Fibroblast of lung (primary cell): ENCODE measurements at places on chromosomes 1 and 21.

DNA sequence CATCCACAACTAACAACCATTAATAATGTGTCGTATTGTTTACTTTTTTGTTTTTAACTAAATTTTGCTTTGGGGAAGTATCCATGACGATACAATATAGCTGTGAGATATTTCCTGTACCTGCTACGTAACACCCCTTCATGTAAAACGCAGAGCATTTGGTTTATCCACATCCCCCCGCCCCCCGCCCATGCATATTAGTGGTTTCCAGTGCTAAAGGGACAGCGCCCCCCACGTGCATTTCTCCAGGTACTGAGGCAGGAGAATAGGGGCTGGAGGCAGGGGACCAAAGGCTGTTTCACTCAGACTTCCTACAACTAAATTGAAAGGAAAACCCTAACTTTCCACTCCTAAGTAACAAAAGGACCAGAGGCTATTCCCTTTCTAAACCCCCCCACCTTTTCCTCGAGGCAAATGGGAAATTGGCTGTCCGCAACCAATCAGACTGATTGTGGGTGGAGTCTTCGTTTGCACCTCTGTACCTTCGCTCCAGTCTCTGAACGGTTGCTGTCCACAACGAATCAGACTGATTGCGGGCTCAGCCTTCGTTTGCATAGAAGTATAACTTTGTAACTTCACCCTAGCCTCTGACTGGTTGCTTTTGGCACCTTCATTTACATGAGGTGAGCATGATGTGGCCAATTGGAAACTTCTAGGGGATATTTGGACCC, 12.2 kb upstream of the RIPK4 start:
- no peaks in the 10 kb centered on the region for H3K36me3 ChIP-seq
- H3K27me3 ChIP-seq = peaks cover 27% of the 10 kb centered on the region
- no peak for DNase-seq

DNA sequence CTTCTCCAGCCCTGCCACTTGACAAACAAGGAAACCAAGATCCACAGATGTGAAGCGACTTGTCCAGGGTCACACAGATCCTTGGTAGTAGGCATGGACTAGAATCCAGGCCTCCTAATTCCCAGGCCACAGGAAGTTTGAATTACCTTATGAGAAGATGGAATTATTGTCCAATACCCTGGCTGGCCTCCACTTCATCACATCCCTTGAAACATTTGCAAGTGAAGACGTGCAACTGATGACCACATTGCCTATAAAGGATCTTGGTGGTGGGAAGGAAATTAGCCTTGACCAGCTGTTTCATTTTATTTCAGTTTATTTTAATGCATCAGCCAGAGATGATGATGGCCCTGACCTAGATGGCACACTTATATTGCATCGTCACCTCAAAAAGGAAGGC, 165.8 kb upstream of the CAMK1G start:
- no peak for DNase-seq
- no peaks in the 10 kb centered on the region for H3K36me3 ChIP-seq
- no peaks in the 10 kb centered on the region for H3K27me3 ChIP-seq
- no peaks in the 10 kb centered on the region for H3K4me1 ChIP-seq
- H3K4me3 ChIP-seq = no peak overlapping the region

- H3K27me3 ChIP-seq = no peaks in the 10 kb centered on the region
- no peak overlapping the region for H3K27ac ChIP-seq
- no peaks in the 10 kb centered on the region for H3K4me1 ChIP-seq
Observed at GRCh38 chr1:37244083-37244480, 209.8 kb upstream of the GRIK3 start.

GRCh38 chr21:23131177-23131576, 2133.0 kb downstream of the NCAM2 start:
- H3K4me1 ChIP-seq = no peaks in the 10 kb centered on the region
- H3K27me3 ChIP-seq = no peaks in the 10 kb centered on the region
- no peak for DNase-seq
- H3K36me3 ChIP-seq = no peaks in the 10 kb centered on the region
- no peak overlapping the region for H3K27ac ChIP-seq

DNA sequence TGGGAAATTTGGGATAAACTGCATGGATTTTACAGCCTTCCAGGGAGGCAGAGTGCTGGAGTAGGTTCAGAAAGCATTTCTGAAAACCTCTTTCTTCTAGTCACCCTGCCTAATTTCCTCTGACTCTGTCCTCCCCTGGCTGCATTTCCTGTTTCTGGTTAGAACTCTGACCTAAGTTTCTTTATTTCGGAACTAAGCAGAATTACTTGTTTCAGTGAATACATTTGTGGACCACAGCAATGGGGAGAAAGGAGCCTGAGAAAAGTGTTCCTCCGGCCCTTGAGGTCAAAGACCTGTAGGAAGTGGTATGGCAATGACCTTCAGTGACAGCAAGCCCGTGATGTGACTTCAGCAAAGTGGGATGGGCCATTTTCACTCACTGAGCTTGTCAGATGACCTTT, 173.4 kb upstream of the RUNX1 start:
- H3K36me3 ChIP-seq = no peaks in the 10 kb centered on the region
- H3K27me3 ChIP-seq = no peaks in the 10 kb centered on the region
- H3K27ac ChIP-seq = no peak overlapping the region
- H3K4me1 ChIP-seq = peaks cover 4% of the 10 kb centered on the region

DNA sequence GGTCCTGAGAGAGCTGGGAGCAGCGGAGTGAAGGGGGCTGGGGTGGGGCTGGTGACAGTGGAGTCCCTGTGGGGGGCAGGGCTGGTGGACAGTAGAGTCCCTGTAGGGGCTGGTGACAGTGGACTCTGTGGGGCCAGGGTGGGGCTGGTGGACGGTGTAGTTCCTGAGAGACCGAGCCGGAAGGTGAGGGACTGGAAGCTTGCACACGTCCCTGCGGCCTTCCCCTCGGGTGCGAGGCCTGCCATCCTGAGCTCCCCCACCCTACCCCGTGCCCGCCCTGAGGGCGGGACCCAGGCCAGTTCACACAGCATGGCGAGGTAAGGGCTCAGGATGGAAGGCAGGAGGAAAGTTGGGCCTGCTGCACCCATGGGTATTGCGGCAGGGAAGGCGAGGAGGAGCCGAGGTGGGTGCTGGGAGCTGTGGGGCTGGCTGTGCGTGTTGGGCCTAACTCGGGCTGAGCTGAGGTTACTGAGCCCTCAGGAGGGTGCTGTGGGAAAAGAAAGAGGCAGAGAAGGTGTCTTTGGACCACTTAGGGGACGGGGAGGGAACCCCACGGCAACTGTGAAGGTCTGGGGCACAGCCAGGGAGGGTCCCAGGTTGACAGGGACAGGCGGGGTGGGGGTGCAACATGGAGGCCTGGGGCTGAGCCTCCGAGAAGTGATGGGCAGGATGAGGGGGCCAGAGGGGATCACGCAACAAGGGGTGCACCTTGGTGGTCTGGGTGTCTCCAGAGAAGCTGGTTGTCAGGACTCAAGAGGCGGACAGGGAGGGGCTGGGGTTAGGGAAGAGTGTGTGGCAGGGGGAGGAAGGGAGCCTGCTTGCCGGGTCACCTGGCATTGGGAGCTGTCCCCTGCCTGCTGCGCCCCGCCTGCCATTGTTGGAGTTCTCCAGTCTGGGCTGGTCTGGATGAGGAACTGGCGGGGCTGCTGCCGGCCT, 60.8 kb downstream of the PRKCZ start:
- H3K27ac ChIP-seq = no peak overlapping the region
- H3K27me3 ChIP-seq = peaks cover 6% of the 10 kb centered on the region
- no peaks in the 10 kb centered on the region for H3K4me1 ChIP-seq
